ENCODE measurements at places on chromosomes 2 and 18. TPM values are rescaled to one million over a fixed set of nuclear protein-coding genes. Genes with fewer than 3 reads are reported as not detected.

GRCh38 chr18:46019936-46020335, 52.1 kb downstream of the PSTPIP2 start:
- no peak for DNase-seq

DNA sequence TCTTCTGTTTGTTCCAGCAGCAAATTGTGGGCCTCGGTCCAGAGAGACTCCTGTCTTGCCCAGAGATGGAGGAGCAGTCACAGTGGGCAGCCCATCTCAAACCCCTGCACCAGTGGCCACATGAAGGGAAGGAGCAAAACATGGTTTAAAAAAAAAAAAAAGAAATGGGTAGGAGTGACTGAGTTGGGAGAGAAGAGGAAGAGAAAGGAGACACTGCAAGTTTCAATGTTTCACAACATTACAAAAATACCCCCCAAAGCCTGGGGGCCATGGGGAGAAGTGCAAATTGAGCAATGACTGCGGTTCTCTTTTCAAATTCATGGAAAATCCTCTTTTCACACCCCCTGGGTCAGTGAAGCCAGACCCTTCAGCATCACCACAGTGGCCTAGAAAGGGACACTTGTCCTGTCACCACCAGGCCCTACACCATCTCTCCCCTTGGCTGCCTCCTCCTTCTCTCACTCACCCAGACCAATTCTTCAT, 117.1 kb downstream of the ZFP36L2 start:
- no peak for DNase-seq

DNA sequence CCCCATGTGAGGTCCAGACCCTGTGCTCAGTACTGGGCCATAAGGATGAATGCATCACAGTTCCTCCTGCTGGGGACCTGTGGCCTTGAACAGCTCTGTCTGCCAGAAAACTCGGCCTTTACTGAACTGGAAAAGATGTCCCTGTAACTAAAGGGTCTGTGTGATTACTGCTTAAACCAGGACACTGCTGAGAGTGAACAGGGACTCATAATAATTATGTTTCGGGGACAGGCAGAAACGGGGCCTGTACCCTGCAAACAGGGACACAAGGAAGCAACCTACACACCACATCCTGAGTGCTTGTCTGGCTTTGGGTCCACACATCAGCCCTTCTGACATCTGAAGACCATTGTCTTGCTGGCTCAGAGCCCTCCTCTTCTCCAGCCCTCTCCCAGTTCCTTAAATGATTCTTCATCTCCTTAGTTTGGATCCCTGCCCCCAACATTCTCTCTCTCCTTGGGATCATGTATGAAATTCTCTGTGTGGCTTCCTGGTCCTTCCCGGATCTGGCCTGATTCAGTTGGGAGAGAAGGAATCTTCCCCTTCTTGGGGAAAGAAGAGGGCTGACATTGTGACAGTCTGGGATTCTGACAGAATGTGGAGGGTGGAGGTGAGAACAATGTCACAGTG, 248.0 kb downstream of the MYCN start:
- no peak for DNase-seq

- peak; percentile 47 for DNase-seq
These were observed 51.2 kb downstream of the SPIRE1 start for GRCh38 chr18:12606592-12607315.

GRCh38 chr2:210072922-210073509, 70.6 kb downstream of the RPE start:
- DNase-seq, result peak; percentile 47

GRCh38 chr2:190023860-190024259, 38.7 kb downstream of the MSTN start:
- DNase-seq, result peak; percentile 56

GRCh38 chr2:156708051-156708450, 271.9 kb downstream of the GPD2 start:
- DNase-seq, result no peak

DNA sequence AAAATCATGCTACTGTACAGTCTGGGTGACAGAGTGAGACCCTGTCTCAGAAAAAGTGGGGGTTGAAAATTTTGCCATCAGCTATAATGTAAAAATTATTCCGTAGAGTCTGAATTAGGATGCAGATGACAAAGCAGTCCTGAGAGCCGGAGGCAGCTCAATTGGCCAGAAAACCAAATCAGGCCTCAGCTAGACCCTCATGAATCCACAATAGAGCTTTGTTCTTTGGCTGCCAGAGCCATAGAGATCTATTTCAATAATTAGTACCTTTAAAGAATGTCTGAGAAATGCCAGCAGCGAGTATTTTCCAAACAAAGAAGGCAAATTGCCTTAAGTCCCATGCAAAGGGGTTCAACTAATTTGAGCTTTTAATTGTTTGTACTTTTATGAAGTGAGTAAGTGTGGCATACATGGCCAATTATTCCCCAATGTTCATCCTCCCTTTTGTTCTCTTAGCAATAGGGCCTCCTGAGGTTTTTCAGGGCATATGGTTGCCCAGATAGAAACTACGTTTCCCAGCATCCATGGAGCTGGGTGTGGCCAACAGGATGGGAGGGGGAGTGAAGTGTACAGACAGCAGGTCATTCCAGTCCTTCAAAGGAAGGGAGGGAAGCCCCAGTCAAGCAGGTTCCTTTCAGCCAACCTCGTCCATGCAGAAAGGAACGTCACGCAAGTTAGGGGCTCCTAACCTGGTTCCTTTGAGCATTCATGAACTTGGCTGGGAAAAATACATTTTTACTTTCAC, 211.3 kb upstream of the APCDD1 start:
- no peak for DNase-seq

- DNase-seq, result peak; percentile 59
These were observed 16.5 kb downstream of the SCG2 start for GRCh38 chr2:223585666-223586065.

- DNase-seq, result no peak
These were observed 141.6 kb downstream of the SP3 start for GRCh38 chr2:173823543-173823939.

GRCh38 chr18:33446604-33447003, 6.1 kb upstream of the CCDC178 start:
- DNase-seq, result no peak

- no peak for DNase-seq
These were observed 112.4 kb downstream of the CYRIA start for GRCh38 chr2:16553226-16553625.

DNA sequence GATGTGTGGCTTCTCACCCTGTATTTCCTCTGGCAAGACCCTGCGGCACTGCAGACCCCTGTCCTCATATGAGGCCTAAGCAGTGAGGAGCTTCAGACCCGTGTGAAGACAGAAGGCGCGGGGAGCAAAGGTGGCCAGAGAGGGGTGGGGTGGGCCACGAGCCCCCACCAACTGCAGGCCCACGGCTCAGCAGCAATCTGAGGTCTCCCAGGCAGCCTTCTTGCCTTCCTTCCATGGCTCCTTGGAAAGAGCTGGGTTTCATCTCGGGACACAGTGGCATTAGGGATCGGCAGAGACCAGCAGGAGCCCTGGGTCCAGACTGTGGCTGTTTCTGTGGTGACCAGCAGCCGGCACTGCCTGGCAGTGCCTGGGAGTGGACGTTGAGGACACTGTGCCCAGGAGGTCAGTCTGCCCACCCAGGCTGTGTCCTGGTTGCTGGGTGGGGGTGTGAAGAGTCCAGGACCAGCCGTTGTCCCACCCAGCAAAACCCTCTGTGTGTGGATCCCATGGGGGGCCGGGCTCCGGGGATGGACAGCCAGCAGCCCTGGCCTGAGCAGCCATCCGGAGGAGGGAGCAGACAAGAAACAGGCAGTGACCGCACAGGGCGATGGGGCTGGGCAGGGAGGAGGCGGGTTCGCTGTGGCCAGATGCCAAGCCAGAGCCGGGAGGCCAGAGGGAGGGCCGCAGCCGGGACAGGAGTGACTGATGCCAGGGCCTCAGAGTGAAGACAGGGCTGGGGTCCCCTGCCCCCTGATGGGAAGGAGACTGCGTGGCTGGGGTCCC, 73.8 kb downstream of the RRM2 start:
- DNase-seq, result no peak

DNA sequence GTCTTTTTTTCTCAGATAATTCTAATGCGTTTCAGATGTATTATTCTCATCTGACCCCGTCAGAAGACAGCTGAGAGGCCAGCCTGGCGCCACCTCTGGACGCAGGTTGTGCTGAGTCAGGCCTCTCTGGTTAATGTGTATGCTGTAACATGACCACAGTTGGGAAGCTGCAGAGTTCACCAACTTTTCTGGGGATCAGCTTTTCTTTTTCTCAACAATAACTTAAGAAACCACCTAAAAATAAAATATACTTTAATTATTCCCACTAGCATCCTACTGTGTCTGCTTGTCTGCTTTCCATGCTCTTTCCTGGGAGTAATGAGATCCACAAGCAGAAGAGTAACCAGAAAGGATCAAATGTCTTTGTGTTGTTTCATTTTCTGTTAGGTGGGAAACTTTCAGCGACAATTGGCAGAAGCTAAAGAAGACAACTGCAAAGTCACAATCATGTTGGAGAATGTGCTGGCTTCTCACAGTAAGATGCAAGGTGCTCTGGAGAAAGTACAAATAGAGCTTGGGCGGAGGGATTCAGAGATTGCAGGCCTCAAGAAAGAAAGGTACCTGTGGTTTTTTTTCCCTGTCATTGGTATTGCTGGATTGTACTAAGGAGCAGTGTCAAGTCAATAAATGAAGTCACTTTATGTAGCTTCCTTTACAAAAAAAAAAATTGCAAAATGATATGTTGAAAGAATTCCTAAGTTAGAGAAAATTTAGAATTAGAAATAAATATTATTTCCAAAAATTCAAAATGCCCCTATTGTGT, 79.8 kb downstream of the CCDC150 start:
- DNase-seq, result peak; percentile 68

- peak; percentile 37 for DNase-seq
These were observed 41.2 kb downstream of the ASAP2 start for GRCh38 chr2:9247786-9248185.

DNA sequence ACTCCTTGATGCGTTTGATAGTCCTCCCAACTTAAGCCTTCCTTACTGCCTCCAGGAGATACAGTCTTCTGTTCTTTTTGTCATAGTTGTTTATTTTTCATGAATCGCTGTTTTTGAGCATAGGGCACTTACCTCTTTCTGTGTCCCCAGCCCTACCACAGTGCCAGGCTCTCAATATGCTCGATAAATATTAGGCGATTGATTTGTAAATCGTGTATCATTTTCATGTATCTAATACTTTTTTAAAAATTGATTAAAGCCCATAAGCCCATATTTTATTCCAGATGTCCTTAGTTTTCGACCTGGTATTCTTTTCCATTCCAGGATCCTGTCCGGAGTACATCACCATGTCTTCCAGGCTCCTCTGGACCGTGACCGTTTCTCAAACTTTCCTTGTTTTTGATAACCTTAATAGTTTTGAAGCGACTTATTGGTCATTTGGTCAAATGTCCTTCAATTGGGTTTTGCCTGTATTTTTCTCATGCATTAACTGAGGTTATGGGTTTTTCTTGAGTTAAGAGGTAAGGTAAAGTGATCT, 444 bp upstream of the MMADHC start:
- DNase-seq, result peak; percentile 27

Gene TTR
- total RNA-seq, result not detected

Gene CABYR
- 9.7 TPM for total RNA-seq

Gene CD8A
- total RNA-seq, result not detected

Gene ZRANB3
- 7.9 TPM for total RNA-seq

Gene HOXD13
- total RNA-seq, result 1.2 TPM

Gene FOXI3
- not detected for total RNA-seq

Gene ATP6V1B1
- 0.68 TPM for total RNA-seq

Gene TMEM198
- total RNA-seq, result 2.3 TPM

All from RPMI7951 (cell line).